T-cell (primary cell): ENCODE measurements at places on chromosomes 12 and 14. TPM values are rescaled to one million over a fixed set of nuclear protein-coding genes. Genes with fewer than 3 reads are reported as not detected.

CFAP251 gene
- total RNA-seq = 0.50 TPM

GRCh38 chr12:77131977-77132490 is 66.7 kb upstream of the E2F7 start:
- H3K4me1 ChIP-seq = no peaks in the 10 kb centered on the region
- no peak overlapping the region for H3K27ac ChIP-seq

- no peak overlapping the region for H3K27ac ChIP-seq
- no peak overlapping the region for H3K4me3 ChIP-seq
- H3K27me3 ChIP-seq = no peaks in the 10 kb centered on the region
- DNase-seq = no peak
- peaks cover 2% of the 10 kb centered on the region for H3K36me3 ChIP-seq
- H3K4me1 ChIP-seq = peaks cover 5% of the 10 kb centered on the region
Measured at GRCh38 chr12:56678852-56679251, 9.2 kb downstream of the PTGES3 start.

DNA sequence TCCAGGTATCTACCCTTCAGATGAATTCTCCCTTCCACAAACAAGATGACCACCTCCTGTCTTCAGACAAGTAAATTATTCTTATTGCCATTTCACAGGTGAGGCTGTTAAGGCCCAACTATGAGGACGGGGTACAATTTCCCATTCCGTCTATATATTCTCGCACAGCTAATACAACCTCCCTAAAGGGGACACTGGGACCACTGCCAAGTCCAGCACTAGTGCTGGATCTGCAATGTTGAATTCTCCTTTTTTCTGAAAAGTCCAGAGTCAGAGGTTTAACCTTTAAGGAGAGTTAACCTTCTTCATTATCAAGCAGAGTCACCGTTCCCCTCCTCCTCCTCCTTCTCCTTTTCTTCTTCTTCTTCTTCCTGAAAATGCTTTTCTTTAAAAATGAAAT is 130.4 kb upstream of the PARP11 start:
- H3K27me3 ChIP-seq = peaks cover 1% of the 10 kb centered on the region
- H3K4me1 ChIP-seq = peaks cover 10% of the 10 kb centered on the region
- no peak overlapping the region for H3K27ac ChIP-seq
- DNase-seq = no peak
- no peak overlapping the region for H3K4me3 ChIP-seq
- H3K36me3 ChIP-seq = no peaks in the 10 kb centered on the region

GRCh38 chr12:7929083-7929792 is 6.7 kb downstream of the SLC2A3 start:
- no peak overlapping the region for H3K27ac ChIP-seq
- H3K27me3 ChIP-seq = no peaks in the 10 kb centered on the region
- H3K4me3 ChIP-seq = no peak overlapping the region
- peaks cover 14% of the 10 kb centered on the region for H3K4me1 ChIP-seq

- no peaks in the 10 kb centered on the region for H3K4me1 ChIP-seq
- DNase-seq = no peak
- no peaks in the 10 kb centered on the region for H3K36me3 ChIP-seq
- H3K27ac ChIP-seq = no peak overlapping the region
Measured at GRCh38 chr14:59177262-59177661, 11.2 kb upstream of the DAAM1 start.

- DNase-seq = no peak
- H3K36me3 ChIP-seq = peaks cover 16% of the 10 kb centered on the region
- H3K4me3 ChIP-seq = no peak overlapping the region
- H3K27ac ChIP-seq = no peak overlapping the region
Measured at GRCh38 chr12:53532524-53533445, 25.5 kb upstream of the NPFF start.

KRT74 gene
- 0.51 TPM for total RNA-seq

DNA sequence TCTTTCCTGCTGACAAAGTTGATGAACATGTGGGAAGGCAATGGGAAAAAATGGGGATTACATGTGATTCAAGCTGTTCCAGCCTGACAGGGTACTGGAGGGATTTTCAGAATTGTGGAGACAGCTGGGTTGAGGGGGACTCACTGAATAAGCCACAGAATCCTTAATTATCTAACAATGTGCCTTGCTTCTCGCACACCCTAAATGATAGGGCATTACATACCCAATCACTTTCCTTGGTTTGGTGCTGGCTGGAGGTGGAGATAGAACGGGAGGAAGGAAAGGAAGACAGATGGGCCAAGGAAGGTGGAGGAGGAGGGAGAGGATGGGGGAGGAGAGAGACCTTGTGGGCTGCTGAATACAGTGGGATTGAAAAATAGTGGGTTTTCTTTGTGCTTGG is 20.7 kb downstream of the PELI2 start:
- no peaks in the 10 kb centered on the region for H3K4me1 ChIP-seq
- no peak overlapping the region for H3K4me3 ChIP-seq
- no peak for DNase-seq
- no peaks in the 10 kb centered on the region for H3K36me3 ChIP-seq
- no peaks in the 10 kb centered on the region for H3K27me3 ChIP-seq

PPP1R36 gene
- total RNA-seq = not detected

WSCD2 gene
- total RNA-seq = not detected

ENDOU gene
- not detected for total RNA-seq

GRCh38 chr12:28460420-28461130 is 270.3 kb downstream of the CCDC91 start:
- no peaks in the 10 kb centered on the region for H3K27me3 ChIP-seq
- H3K4me3 ChIP-seq = no peak overlapping the region
- no peak for DNase-seq
- peaks cover 8% of the 10 kb centered on the region for H3K36me3 ChIP-seq

DPF3 gene
- 0.33 TPM for total RNA-seq

DNA sequence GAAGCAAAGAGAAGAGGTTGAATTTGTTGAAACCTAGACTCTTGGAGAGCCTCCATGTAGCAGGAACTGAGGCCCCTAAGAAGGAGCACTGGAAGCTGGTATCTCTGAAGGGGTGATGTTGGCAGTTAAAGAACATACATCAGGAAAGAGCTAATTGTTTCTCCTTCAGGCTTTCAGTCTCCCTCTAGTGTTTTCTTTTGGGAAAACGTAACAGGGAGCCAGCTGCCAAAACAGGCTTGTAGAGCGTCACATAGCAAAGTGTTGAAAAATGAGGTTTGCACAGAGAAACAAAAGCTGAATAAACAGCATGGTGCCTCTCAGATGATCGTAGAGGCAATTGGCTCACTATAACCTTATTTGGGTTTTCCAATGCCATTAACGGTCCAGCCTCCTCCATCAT is 46.9 kb upstream of the CAND1 start:
- no peak overlapping the region for H3K27ac ChIP-seq
- H3K36me3 ChIP-seq = no peaks in the 10 kb centered on the region

DNA sequence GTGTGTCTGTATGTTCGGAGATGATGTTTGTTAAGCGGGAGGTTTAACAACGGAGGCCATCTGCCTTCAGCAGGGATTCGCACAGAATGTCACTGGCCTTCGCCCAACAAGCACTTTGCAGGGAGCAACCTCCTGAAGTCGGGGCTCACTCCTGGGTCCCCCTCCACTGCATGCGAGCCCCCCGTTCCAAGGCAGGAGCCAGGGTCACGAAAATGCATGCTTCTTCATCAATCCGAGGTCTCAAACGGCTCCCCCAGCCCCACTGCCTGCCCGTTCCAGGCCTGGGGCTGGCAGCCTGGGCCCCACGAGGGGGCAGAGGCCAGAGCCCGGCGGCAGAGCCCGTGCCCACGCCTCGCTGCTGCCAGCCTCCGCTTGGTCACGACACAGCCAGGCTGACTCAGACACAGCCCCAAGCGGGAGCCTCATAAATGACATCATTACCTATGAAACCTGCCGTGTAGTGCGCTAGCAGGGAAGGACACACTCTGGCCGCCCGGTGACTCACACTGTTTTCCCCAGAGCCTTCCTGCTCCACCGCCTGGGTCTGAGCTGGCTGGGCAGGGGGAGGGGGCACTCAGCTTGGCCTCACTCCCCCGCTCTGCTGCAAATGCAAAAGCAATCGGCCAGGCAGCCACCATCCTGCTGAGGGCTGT is 169.5 kb upstream of the RTL1 start:
- peaks cover 7% of the 10 kb centered on the region for H3K4me1 ChIP-seq
- DNase-seq = no peak
- no peaks in the 10 kb centered on the region for H3K36me3 ChIP-seq
- H3K27me3 ChIP-seq = no peaks in the 10 kb centered on the region
- H3K4me3 ChIP-seq = no peak overlapping the region

DNA sequence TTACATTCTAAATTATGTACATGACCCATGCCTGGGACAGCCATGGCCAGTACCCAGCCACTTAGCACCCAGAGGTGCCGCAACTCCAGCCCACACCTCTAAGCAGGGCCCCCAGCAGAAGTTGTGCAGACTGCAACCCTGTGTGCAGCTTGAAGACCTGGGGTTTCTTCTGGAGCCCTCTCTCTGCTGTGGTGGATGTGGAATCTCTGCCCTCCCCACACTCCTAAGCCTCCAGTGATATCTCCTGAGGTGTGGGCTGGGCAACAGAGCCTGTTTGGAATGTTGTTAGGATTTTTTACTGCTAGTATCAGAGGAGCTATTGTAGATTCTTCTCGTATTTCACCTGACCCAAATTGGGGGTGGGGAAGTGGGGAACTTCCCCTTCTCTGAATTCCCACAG is 59.4 kb upstream of the TUNAR start:
- no peaks in the 10 kb centered on the region for H3K36me3 ChIP-seq
- no peak for DNase-seq
- H3K27me3 ChIP-seq = peaks cover 26% of the 10 kb centered on the region
- H3K4me3 ChIP-seq = no peak overlapping the region

GRCh38 chr14:70027785-70028428 is 148.7 kb downstream of the SMOC1 start:
- no peak overlapping the region for H3K27ac ChIP-seq
- H3K4me1 ChIP-seq = no peaks in the 10 kb centered on the region
- DNase-seq = peak; percentile 8
- no peaks in the 10 kb centered on the region for H3K36me3 ChIP-seq
- no peak overlapping the region for H3K4me3 ChIP-seq
- no peaks in the 10 kb centered on the region for H3K27me3 ChIP-seq

- no peak overlapping the region for H3K4me3 ChIP-seq
- no peak for DNase-seq
- H3K36me3 ChIP-seq = no peaks in the 10 kb centered on the region
- no peak overlapping the region for H3K27ac ChIP-seq
Measured at GRCh38 chr12:13992585-13992984, 11.2 kb upstream of the GRIN2B start.

- no peak for DNase-seq
- H3K4me1 ChIP-seq = no peaks in the 10 kb centered on the region
- no peak overlapping the region for H3K27ac ChIP-seq
- no peaks in the 10 kb centered on the region for H3K36me3 ChIP-seq
- H3K27me3 ChIP-seq = no peaks in the 10 kb centered on the region
Measured at GRCh38 chr12:62714774-62715721, 219.9 kb downstream of the PPM1H start.

DNA sequence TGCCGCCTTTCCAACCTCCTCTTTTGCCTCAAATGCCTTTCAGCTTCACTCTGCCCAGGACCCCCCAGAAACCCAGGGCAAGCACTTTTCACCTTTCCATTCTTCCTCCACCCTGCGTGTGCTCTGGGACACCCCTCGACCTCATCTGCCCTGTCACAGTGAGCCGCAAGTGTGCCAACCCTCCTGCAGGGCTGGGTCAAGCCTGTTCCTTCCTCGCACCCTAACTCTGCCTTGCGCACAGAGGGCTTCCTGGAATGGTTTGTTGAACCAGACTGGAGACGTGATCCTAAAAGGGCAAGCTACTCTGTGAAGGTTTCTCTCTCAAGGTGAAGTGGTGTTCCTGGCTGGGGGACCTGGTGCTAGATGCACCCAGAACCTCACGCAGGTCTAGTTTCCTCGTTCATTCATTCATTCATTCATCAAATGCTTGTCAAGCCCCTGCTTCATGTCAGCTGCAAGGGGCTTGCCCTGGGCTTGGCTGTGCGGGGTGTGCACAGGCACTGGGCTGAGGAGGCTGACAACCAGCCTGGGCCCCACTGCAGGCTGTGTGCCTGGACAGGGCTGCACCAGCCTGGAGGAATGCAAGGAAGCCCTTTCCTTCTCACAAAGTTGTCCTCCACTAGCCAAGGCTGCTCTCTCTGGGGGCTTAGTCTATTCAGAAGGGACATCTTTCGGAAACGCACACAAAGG is 187.2 kb downstream of the CALM1 start:
- no peak for DNase-seq
- no peaks in the 10 kb centered on the region for H3K27me3 ChIP-seq
- H3K27ac ChIP-seq = no peak overlapping the region
- no peak overlapping the region for H3K4me3 ChIP-seq

DNA sequence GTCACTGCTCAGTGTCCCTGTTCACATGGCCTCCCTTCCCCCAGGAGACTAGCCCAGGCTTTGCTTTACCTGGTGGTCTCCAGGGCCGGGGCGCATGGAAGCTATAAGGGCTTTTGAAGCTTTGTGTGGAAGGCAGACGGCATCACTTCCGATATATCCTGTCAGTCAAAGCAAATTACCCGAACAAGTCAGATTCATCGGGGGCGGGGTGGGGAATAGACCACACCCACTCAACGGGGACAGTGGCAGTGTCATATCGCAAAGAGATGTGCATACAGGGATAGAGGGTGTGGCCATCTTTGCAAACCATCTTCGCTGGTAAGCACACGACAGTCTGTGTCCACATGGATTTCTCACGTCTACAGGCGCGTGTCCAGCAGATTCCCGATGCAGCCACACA is 127.3 kb downstream of the GLT1D1 start:
- no peak overlapping the region for H3K4me3 ChIP-seq
- no peaks in the 10 kb centered on the region for H3K4me1 ChIP-seq
- H3K27ac ChIP-seq = no peak overlapping the region

AMDHD1 gene
- 0.40 TPM for total RNA-seq

ART4 gene
- not detected for total RNA-seq

- no peak for DNase-seq
- no peaks in the 10 kb centered on the region for H3K27me3 ChIP-seq
- H3K4me3 ChIP-seq = no peak overlapping the region
- no peaks in the 10 kb centered on the region for H3K36me3 ChIP-seq
Measured at GRCh38 chr14:101737414-101738339, 23.8 kb upstream of the PPP2R5C start.

- H3K36me3 ChIP-seq = no peaks in the 10 kb centered on the region
- peaks cover 11% of the 10 kb centered on the region for H3K4me1 ChIP-seq
- peak overlapping the region; percentile 75 for H3K4me3 ChIP-seq
Measured at GRCh38 chr14:52790011-52790755, 1.2 kb downstream of the GNPNAT1 start.

CCDC197 gene
- total RNA-seq = not detected

HOXC4 gene
- 0.43 TPM for total RNA-seq

PPP1R1A gene
- not detected for total RNA-seq

DNA sequence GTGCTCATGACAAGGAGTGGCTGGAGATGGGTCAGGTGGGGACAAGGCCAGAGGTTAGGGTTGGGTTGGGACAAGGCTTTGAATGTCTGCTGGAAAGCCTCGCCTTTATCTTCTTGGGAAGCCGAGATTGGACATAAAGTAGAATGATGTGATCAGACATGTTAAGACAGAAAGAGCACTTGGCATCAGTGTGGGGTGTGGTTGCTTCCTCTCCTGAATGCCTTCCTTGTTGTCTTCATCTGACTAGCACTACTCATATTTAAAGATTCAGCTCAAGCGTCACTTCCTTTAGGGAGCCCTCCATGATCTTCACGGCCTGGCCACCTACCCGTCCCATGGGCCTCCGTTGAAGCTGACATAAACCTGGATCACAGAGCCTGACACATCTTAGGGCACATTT is 14.8 kb upstream of the C12orf75 start:
- H3K27ac ChIP-seq = no peak overlapping the region
- H3K4me3 ChIP-seq = no peak overlapping the region
- H3K36me3 ChIP-seq = no peaks in the 10 kb centered on the region
- no peak for DNase-seq
